Sigmoid colon (tissue), 7 donors: ENCODE measurements at places on chromosomes 7 and 10. TPM values are rescaled to one million over a fixed set of nuclear protein-coding genes. Genes with fewer than 3 reads are reported as not detected.

AGMO gene
- polyA plus RNA-seq, result 0.42 TPM

CNPY1 gene
- polyA plus RNA-seq, result not detected

SGPL1 gene
- polyA plus RNA-seq, result 6.0 TPM

PRKCQ gene
- 0.60 TPM for polyA plus RNA-seq

PTPRE gene
- polyA plus RNA-seq, result 11.9 TPM

ZNF467 gene
- 3.5 TPM for polyA plus RNA-seq

FAM221A gene
- polyA plus RNA-seq, result 8.0 TPM

NPC1L1 gene
- polyA plus RNA-seq, result not detected

SLC18A2 gene
- polyA plus RNA-seq, result 0.25 TPM

GSAP gene
- 7.4 TPM for polyA plus RNA-seq

HHEX gene
- polyA plus RNA-seq, result 6.6 TPM

EPO gene
- polyA plus RNA-seq, result not detected

AKR1C8 gene
- polyA plus RNA-seq, result not detected

HOXA4 gene
- polyA plus RNA-seq, result 1.8 TPM

PAXIP1 gene
- polyA plus RNA-seq, result 4.2 TPM

ATP5MK gene
- polyA plus RNA-seq, result 2,357 TPM

TRPV6 gene
- not detected for polyA plus RNA-seq

NACAD gene
- polyA plus RNA-seq, result 1.9 TPM

RAB11FIP2 gene
- 1.4 TPM for polyA plus RNA-seq

SPDYE9 gene
- not detected for polyA plus RNA-seq

ADAM8 gene
- polyA plus RNA-seq, result 3.5 TPM

STEAP2 gene
- polyA plus RNA-seq, result 2.4 TPM

PROSER2 gene
- 2.8 TPM for polyA plus RNA-seq

FAM13C gene
- polyA plus RNA-seq, result 2.6 TPM

PON1 gene
- polyA plus RNA-seq, result not detected

RBP3 gene
- polyA plus RNA-seq, result not detected

GCC1 gene
- 7.2 TPM for polyA plus RNA-seq

CRPPA gene
- polyA plus RNA-seq, result 0.48 TPM

CPN1 gene
- polyA plus RNA-seq, result 0.60 TPM

LOXL4 gene
- 1.1 TPM for polyA plus RNA-seq

RARRES2 gene
- 132 TPM for polyA plus RNA-seq
